Motor neuron (in vitro differentiated cells): ENCODE measurements at places on chromosomes 6 and 20.

GRCh38 chr20:10856237-10857015 is 182.6 kb upstream of the JAG1 start:
- no peak for ATAC-seq

GRCh38 chr6:78308025-78308424 is 559.3 kb upstream of the IRAK1BP1 start:
- no peak for ATAC-seq

DNA sequence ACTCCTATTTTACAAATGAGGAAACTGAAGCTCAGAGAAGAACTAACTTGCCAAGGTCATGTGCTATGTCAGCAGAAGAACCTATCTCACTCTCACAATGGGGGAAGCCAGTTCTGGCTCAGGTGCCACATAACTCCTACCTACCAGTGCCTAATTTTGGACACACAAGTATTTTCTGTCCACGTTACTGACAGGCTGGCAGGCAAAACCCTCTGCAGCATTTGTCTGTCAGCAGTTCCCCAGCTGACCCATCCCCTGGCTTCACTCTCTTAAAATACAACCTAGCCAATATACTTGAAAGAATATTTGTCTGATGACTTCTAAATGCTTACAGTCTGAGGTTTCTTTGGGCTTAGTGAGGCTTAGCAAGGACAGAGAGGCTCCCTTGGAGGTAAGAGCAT is 15.5 kb downstream of the GSS start:
- ATAC-seq, result no peak

DNA sequence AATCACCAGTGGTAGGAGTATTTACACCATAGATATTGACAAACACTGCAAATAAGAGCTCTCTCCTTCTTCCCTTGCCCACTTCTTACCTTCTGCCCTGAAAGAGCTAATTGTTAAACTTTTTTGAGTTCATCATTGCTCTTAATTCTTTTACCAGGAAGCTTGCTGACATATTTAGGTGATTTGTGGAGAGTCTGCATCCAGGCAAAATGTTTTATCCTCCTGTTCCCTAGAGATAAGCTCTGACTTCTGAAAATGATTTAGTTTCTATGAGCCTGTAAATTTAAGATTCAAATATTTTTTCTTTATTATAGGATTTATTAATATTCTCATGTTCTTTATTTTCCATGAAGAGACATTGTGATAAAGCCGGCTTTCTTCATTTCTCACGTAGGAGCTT is 81.5 kb downstream of the ADGRB3 start:
- ATAC-seq, result no peak

- ATAC-seq, result no peak
Measured at GRCh38 chr6:47788498-47788884, 6.7 kb downstream of the OPN5 start.

DNA sequence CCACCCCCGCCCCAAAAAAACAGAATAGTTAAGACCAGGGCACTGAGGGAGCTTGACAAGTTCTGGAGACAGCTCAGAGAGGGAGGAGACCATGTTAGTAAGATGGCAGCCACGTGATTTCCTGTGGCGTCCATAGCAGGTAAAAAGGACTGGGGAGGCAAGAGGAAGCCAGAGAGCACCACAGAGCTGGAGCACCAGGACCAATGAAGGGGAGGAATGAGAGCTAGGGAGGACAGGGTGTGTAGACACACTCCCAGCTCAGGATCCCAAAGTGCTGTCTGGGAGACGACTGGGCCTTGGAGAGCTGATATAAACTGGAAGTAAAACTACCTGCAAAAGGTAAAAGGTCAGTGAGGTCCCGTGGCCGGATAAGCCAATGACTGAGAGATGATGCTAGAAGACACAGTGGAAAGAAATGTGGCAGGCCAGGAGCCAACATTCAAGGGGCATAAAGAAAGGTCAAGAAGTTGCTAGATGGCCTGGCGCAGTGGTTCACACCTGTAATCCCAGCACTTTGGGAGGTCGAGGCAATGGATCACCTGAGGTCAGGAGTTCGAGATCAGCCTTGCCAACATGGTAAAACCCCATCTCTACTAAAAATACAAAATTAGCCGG is 39.0 kb downstream of the SLC23A2 start:
- ATAC-seq, result no peak

GRCh38 chr20:36542516-36543183 is 1.3 kb downstream of the MYL9 start:
- ATAC-seq, result no peak

DNA sequence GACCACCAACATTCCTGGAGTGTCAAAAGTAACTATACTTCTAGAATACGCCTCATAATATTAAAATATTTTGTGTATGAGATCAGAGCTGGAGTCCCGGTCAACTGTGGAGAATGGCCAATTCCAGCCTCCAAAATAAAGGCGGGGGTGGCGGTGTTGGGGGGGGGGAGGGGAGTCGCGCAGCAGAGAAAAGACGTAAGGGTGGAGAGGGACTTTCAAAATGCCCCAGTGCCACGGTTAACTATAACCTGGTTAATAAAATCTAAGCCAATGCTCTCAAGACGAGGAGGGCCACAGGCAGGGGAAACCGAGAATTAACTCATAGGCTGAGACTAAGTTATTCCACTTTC is 1.3 kb downstream of the NUP153 start:
- ATAC-seq, result no peak

- ATAC-seq, result peak; percentile 45
Measured at GRCh38 chr6:150016324-150017185, 8.8 kb downstream of the RAET1L start.

- peak; percentile 39 for ATAC-seq
Measured at GRCh38 chr6:112044856-112045255, 9.0 kb upstream of the CCN6 start.

- no peak for ATAC-seq
Measured at GRCh38 chr20:17179840-17180239, 47.0 kb upstream of the PCSK2 start.

DNA sequence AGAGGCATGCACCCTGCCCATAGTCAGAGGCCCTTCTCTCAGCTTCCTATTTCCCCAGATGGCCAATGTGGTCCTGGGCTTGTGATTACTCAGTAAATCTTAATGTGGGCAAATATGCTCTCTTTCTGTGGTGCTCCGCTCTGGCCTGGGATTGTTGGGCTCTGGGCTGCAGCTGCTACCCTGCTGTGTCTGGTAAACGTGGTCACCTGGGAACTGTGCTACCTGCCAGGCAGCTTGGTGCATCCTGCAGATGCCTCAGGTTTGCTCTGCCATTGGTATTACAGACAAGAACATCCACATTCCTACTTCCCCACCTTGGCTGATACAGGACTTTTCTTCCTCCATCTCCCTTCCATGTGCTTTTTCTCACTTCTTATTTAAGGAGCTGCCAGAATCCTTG is 611.5 kb upstream of the IMPG1 start:
- ATAC-seq, result no peak

DNA sequence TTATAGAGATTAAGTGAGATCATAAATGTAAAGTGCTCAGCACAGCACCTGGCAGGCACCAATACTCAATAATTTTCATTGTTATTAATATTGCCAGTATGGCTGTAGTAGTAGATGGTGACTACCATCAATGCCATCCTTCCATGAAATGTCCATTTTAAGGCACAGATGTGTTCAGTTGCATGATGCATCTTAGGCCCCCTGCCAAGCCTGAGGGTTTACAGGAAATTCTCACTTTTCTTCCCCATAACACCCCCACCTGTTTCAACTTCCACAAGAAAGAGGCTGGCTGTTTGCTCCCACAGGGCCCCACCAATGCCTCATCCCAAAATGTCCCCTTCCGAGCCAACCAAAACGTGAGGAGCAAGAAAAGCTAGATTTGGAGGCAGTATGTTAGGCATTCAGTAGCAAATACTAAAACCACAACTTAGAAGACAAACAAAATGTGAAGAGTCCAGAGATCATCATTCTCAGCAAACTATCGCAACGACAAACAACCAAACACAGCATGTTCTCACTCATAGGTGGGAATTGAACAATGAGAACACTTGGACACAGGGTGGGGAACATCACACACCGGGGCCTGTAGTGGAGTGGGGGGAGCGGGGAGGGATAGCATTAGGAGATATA is 110.6 kb upstream of the NHSL1 start:
- no peak for ATAC-seq

DNA sequence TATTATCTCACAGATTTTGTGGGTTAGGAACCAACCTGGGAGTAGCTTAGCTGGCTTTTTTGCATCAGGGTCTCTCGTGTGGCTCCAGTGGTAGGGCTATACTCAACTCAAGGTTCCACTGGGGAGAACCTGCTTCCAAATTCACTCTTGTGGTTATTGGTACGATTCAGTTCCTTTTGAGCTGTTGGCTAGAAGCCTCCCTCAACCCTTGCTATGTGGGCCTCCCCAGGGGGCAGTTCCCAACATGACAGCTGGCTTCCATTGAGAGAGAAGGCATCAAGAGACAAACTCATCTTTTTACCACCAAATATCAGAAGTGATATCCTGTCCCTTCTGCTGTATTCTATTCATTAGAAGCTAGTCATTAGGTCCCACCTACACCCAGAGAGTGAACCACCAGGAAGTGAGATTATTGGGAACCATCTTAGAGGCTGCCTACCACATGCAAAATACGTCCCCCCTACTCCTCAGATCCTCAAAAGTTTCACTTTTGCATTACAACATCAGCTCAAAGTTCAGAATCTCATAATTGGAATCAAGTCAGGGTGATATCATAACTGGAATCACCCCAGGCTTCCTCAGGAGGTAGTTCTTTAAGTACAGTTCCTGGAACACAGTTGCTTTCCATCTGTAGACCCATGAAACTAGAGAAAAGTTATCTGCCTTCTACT is 30.9 kb downstream of the MKKS start:
- ATAC-seq, result no peak

DNA sequence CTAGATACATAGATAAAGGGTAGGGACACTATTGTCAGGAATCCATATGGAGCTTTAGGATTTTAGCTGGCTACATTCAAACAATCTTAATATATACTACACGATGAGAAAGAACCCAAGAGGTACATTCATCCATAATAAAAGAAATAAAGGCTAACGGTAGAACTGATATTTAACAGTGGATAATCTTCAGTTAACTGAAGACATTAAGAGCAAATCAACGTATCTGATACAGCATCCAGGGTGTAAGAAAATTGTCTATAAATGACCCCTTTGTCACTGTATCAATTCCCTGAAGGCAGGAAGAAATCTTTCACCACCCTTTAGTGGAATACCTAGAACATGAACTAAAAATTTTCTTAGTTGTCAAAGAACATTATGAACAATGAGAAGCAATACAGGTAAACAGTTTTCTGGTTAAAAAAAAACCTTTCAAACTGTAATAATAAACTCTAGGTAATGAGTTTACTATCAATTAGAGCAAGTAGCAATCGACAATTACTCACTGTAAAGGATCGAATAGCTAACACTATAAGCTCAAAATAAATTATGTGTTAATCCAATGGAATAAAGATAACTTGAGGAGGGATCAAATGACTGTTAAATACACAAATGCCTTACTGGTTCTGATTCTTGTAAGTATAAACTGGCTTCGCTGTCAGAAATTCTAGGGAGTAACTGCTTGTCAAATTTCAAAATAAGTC is 11.8 kb downstream of the ROMO1 start:
- ATAC-seq, result no peak

GRCh38 chr6:152723398-152723797 is 25.7 kb downstream of the MYCT1 start:
- ATAC-seq, result no peak

GRCh38 chr6:15937602-15938001 is 191.3 kb upstream of the MYLIP start:
- no peak for ATAC-seq

- no peak for ATAC-seq
Measured at GRCh38 chr20:35243986-35244385, 17.5 kb downstream of the MMP24 start.

DNA sequence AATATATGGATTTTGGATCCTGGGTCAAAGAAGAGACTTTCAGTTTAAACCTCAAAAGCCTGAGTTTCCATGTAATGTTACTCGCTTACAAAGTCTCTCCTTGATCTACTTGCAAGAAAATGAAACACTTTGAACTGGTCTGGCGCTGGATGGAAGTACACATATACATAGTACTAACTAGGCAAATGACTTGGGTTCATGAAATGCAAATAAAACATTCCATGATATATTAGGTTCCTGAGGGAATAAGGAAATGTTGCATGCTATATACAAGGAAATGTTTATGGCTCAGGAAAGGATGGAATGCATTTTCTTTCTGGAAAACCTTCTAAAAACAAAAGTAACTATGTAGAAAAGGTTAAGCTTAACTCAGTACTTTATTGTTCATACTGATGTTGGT is 11.4 kb upstream of the TXLNB start:
- ATAC-seq, result peak; percentile 50

DNA sequence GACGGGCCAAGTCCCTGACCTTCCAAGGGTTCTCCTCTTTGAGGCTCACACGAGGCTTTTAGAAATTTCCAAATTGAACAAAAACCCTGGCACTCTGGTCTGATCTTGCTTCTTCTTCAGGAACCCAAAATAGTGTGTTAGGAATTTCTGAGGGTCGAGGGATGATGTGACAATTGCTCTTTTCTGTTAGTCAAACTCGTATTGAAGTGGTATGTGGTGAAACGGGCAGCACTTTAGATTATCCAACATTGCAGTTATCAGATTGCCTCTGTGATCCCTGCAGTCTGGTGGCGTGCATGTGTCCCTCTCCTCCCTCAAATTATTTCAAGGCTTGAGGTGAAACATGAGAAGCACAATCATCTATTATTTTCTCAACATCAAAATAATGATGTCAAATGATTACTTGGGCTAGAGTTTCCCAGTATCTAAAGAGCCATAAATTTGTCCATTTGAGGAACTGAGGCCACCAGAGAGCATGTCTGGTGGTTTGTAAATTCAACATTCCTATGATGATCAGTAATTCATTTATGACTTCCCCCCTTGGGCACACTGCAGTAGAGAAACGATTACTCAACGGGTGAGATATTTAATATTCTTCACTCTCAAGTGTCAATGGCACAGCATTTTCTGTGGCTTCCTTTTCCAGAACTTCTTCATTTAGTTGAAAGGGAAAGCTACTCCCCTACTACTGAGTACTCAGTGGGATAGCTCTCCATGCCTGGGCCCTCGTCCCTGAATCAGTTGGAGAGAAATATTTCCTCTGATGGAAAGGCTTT is 308.6 kb upstream of the MAP3K7 start:
- peak; percentile 65 for ATAC-seq

DNA sequence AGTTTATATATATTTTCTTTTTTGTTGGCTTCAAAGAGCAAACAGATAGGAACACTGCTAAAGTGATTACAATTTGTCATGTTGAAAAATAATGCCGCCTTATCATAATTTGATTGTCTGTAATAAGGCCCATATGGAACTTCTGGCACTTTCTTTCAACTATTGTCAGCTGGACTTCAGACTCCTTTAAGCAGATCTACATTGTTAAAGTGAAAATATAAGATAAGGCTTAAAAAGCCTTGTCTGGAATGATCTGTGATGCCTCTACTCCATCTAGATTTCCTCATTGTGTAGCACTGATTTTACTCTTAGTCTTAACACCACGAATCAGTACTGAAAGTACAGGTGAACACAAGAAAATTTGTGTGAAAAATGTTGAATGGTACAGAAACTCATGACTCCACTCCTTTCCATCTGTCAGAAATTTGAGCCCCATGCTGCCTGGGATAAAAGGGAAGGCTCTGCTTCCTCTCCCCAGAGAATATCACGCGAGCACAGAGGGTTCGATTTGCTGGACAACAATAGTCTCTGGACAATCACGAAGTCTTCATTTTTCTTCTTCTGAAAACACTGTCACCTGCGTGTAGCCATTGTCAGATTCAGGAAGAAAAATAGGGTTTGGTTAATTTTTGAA is 56.0 kb downstream of the BCAS1 start:
- ATAC-seq, result peak; percentile 63

- ATAC-seq, result no peak
Measured at GRCh38 chr6:90298459-90299053, 1.9 kb upstream of the BACH2 start.

- peak; percentile 85 for ATAC-seq
Measured at GRCh38 chr20:15654208-15654649, 919.0 kb downstream of the KIF16B start.
